HepG2 (cell line): ENCODE measurements at places on chromosomes 6 and 20. TPM values are rescaled to one million over a fixed set of nuclear protein-coding genes. Genes with fewer than 3 reads are reported as not detected.

- H3K27me3 ChIP-seq, result no peaks in the 10 kb centered on the region
- H3K36me3 ChIP-seq, result no peaks in the 10 kb centered on the region
- no peaks in the 10 kb centered on the region for H3K4me1 ChIP-seq
- no peak for DNase-seq
- H3K4me3 ChIP-seq, result no peak overlapping the region
- H3K27ac ChIP-seq, result no peak overlapping the region
These were observed 142.5 kb upstream of the PREP start for GRCh38 chr6:105545228-105545920.

DNA sequence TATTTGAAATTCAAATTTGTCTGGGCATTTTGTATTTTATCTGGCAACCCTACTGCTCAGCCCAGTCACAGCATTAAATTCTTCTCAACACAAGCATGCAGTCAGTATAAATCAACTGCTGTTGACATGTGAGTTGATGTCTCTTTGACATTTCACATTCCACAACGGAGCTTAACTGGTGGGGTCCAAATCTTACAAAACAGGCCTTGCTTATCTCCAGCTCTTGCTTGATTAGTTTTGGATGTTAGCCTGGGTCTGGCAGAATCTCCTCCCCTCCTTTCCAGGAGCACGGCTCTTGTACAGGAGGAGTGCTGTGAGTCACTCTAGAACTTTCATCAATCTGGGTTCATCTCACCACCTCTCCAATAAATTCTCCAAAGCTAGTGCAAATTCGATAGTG lies 80.8 kb upstream of the PHACTR1 start:
- no peak for DNase-seq
- H3K27me3 ChIP-seq, result no peaks in the 10 kb centered on the region
- no peak overlapping the region for H3K4me3 ChIP-seq
- no peaks in the 10 kb centered on the region for H3K36me3 ChIP-seq
- H3K27ac ChIP-seq, result no peak overlapping the region
- no peaks in the 10 kb centered on the region for H3K4me1 ChIP-seq

DNA sequence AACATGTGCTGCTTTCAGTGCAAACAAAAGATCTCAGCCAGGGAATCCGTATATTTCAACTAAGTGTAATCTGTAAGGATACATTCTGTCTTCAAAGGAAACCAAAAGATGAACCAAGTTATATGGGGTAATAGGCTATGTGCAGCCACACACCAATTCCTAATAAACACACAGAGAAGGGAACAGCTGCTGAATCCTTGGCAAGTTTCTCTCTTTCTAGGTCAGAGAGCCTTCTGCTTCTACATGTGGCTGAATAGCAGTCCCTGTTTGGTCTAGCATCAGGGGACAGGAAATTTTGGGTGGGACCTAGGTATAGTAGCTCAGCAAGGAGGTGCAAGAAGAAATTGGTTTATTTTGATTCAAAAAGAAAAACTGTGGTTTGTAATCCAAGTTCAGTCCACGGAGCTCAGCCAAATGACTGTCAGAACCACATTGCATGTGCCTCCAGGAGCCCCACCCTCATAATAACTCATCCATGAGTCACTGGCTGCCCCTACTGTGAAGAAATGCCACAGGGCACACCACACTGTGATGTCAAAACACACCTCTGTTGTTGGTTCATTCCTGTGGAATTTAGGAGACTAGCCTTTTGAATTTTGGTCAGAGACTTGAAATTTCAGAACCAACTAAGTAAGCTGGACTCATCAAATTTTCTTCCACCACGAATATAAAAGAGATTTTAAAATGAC lies 21.1 kb downstream of the SPTLC3 start:
- peaks cover 11% of the 10 kb centered on the region for H3K4me1 ChIP-seq
- peaks cover 15% of the 10 kb centered on the region for H3K36me3 ChIP-seq
- no peak overlapping the region for H3K4me3 ChIP-seq
- no peaks in the 10 kb centered on the region for H3K27me3 ChIP-seq

GRCh38 chr6:20669571-20670314 lies 135.5 kb downstream of the CDKAL1 start:
- H3K27ac ChIP-seq, result no peak overlapping the region
- H3K4me3 ChIP-seq, result no peak overlapping the region
- DNase-seq, result no peak
- no peaks in the 10 kb centered on the region for H3K36me3 ChIP-seq
- H3K4me1 ChIP-seq, result no peaks in the 10 kb centered on the region

GRCh38 chr6:141752677-141753076 lies 380.0 kb upstream of the GJE1 start:
- no peaks in the 10 kb centered on the region for H3K36me3 ChIP-seq
- H3K27ac ChIP-seq, result no peak overlapping the region
- H3K27me3 ChIP-seq, result no peaks in the 10 kb centered on the region
- no peak for DNase-seq
- H3K4me1 ChIP-seq, result no peaks in the 10 kb centered on the region

Gene ZC3H12D
- polyA plus RNA-seq, result 1.2 and 1.7 TPM in 2 replicates

GRCh38 chr6:154514481-154514880 lies 4.0 kb upstream of the CNKSR3 start:
- H3K4me3 ChIP-seq, result no peak overlapping the region
- no peaks in the 10 kb centered on the region for H3K36me3 ChIP-seq
- H3K4me1 ChIP-seq, result peaks cover 11% of the 10 kb centered on the region
- no peak for DNase-seq
- no peaks in the 10 kb centered on the region for H3K27me3 ChIP-seq

DNA sequence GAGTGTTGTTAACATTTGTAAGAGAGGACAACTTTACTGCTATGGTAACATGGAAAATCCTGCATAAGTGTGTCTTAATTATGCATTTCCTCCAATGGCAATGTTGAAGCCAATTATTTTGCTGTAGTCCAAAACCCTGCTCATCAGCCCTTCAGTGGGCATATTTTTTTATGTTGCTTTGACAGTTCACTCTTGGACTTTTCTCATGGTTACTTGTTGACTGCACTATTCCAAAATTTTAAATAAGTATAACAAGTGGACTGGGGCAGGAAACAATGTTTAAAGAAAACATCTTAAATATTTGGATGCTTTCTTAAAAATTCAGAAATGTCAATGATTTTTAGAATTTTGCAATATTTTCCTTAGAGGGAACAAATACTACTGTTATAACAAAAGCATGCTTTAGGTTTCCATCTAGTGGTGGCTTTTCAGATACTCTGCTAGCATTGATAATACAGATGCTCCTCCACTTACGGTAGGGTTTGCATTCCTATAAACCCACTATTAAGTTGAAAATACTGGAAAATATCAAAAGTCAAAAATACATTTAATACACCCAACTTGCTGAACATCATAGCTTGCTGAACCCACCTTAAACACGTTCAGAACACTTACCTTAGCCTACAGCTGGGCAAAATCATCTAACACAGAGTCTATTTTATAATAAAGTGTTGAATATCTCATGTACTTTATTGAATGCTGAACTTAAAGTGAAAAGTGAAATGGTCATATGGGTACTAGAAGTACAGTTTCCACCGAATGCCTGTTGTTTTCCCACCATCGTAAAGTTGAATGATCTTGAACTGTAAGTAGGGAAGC lies 86.4 kb downstream of the ADGRG6 start:
- H3K36me3 ChIP-seq, result peaks cover 54% of the 10 kb centered on the region
- peak; percentile 73 for DNase-seq
- H3K4me1 ChIP-seq, result peaks cover 31% of the 10 kb centered on the region
- no peak overlapping the region for H3K27ac ChIP-seq
- no peaks in the 10 kb centered on the region for H3K27me3 ChIP-seq
- no peak overlapping the region for H3K4me3 ChIP-seq

- H3K4me3 ChIP-seq, result no peak overlapping the region
- DNase-seq, result no peak
- H3K27me3 ChIP-seq, result no peaks in the 10 kb centered on the region
- H3K27ac ChIP-seq, result no peak overlapping the region
These were observed 25.1 kb downstream of the ACOT13 start for GRCh38 chr6:24692003-24692402.

GRCh38 chr6:111096246-111096645 lies 8.9 kb downstream of the SLC16A10 start:
- no peak overlapping the region for H3K4me3 ChIP-seq
- peaks cover 13% of the 10 kb centered on the region for H3K4me1 ChIP-seq
- H3K36me3 ChIP-seq, result no peaks in the 10 kb centered on the region
- DNase-seq, result no peak

Gene RAB44
- polyA plus RNA-seq, result not detected in 2 replicates

DNA sequence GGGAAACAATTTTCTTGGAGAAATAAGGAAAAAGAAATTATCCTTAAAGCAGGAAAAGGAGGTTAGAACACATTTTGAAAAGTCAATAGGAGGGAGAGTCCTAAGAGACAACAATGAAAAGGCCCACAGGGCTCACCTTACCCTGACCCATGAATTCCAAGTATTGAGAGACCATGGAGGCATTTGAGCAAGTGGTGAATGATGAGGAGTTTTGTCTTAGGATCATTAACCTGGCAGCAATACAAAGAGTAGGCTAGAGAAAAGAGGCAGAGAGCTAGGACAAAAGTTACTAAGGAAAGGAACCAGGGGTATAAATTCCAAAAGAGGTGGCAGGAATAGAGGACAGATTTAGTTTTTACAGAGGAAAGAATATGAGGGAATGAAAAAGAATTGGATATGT lies 44.7 kb downstream of the PACRG start:
- no peaks in the 10 kb centered on the region for H3K36me3 ChIP-seq
- DNase-seq, result no peak
- H3K4me1 ChIP-seq, result no peaks in the 10 kb centered on the region
- H3K4me3 ChIP-seq, result no peak overlapping the region
- no peaks in the 10 kb centered on the region for H3K27me3 ChIP-seq

DNA sequence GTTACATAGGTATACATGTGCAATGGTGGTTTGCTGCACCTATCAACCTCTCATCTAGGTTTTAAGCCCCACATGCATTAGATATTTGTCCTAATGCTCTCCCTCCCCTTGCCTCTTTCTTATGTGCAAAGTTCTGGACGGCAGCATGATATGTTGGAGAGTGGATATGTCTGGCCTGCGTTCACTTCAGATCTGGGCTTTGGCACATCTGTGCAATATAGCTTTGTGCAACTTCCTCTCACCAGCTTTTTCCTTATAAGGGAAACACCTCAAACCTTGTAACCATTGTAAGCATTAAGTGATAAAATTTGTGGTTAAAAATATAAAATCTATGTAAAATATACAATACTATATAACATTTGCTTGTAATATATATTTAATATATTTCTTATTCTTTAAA lies 288.0 kb downstream of the PHACTR1 start:
- no peak for DNase-seq
- H3K27ac ChIP-seq, result no peak overlapping the region
- H3K4me3 ChIP-seq, result no peak overlapping the region
- no peaks in the 10 kb centered on the region for H3K36me3 ChIP-seq
- H3K27me3 ChIP-seq, result no peaks in the 10 kb centered on the region

GRCh38 chr6:45436544-45437438 lies 59.1 kb upstream of the SUPT3H start:
- no peak for DNase-seq
- H3K27ac ChIP-seq, result no peak overlapping the region
- H3K36me3 ChIP-seq, result no peaks in the 10 kb centered on the region
- no peak overlapping the region for H3K4me3 ChIP-seq

Gene PROKR2
- not detected in 2 replicates for polyA plus RNA-seq

Gene TOP1
- polyA plus RNA-seq, result 9.9 and 10.2 TPM in 2 replicates

DNA sequence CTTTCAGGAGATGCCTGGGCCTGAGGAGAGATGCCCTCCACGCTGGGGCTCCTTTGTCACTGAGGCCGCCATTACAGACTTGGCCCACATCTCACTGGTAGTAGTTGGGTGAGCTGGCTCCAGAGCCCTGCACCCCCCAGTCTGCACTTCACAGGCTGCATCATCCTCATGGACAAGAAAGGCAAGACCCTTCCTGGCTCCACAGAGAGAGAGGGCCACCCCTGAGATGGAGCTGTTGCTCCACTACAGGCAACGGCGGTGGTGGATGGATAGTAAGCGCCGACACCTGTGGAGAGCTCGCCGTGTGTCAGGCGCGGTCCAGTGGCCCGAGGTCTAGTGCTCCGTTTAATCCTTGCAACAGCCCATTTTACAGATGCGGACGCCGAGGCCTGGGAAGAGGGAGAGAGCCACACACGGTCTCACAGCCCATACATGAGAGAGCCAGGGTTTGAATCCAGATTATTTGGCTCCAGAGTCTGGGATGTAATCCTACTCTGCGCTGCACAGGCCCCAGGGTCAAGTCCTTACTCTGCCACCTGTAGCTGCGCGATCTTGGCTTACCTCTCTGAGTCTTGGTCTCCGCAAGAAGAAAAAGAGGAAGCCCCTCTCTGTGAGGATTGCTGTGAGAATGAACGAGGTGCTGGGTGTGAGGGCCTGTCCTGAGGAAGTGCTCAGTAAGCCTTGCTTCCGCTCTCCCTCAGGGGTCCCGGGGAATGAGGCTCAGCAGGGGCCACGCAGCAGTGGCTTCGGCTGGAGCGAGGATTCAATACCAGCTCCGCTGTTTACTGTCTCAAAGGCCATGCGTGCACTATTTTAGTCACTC lies 34.5 kb downstream of the SPDEF start:
- H3K27ac ChIP-seq, result no peak overlapping the region
- H3K36me3 ChIP-seq, result no peaks in the 10 kb centered on the region
- H3K27me3 ChIP-seq, result peaks cover 7% of the 10 kb centered on the region; the same call in 1 of the 2 replicates

DNA sequence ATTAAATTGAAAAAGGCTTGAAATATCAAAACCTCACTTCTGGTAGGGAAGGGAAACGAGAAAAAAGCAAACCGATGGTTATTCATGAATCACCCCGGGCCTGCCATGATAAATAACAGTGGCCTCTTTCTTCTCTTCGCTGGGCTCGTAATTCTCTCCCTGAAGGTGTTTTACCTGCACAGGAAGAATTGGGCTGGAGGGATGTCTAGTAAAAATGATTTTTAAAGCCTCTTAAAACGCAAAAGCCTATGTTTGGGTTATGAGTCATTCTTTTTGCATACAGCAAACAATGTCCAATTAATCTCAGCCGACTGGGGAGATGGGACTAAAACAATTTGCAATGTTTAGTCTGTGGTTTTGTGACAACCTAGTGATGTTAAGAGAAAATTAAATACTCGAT lies 16.8 kb downstream of the LINC00237 start:
- peaks cover 39% of the 10 kb centered on the region for H3K4me1 ChIP-seq
- no peaks in the 10 kb centered on the region for H3K36me3 ChIP-seq
- H3K4me3 ChIP-seq, result peak overlapping the region; percentile 0; the same call in 1 of the 2 replicates
- DNase-seq, result peak; percentile 63
- no peaks in the 10 kb centered on the region for H3K27me3 ChIP-seq

Gene ANKEF1
- 3.0 and 3.1 TPM in 2 replicates for polyA plus RNA-seq

GRCh38 chr6:32154514-32155161 lies 697 bp downstream of the PPT2 start:
- no peaks in the 10 kb centered on the region for H3K27me3 ChIP-seq
- peak overlapping the region; percentile 88 for H3K27ac ChIP-seq
- DNase-seq, result peak; percentile 86
- H3K4me1 ChIP-seq, result peaks cover 28% of the 10 kb centered on the region
- H3K36me3 ChIP-seq, result peaks cover 18% of the 10 kb centered on the region
- peak overlapping the region; percentile 78 for H3K4me3 ChIP-seq
